ENCODE measurements at places on chromosomes 3 and 15. TPM values are rescaled to one million over a fixed set of nuclear protein-coding genes. Genes with fewer than 3 reads are reported as not detected.

GRCh38 chr15:43105077-43105736, 631 bp downstream of the UBR1 start:
- no peak for DNase-seq

DAZL gene
- not detected for total RNA-seq

DNA sequence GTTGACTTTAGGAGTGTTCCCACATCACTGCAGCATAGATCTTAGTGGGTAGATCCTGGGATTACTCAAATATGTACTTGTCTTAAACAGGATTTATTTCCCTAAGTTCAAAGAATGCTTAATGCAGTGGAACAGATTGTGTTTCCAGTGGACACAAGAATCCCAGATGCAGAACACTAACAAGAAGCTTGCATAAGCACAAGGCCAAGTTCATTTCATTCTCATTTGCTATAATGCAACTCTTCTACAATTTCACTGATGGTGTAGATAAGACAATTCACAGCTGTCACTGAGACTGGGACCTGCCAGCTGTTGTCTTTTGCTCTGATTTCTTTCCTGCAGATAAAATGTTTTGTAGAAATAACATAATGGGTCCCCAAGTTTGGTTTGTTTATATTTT, 225.6 kb downstream of the NFKBIZ start:
- no peak for DNase-seq

AMT gene
- total RNA-seq = 32.2 TPM
